ENCODE measurements at places on chromosomes 6 and 20.

DNA sequence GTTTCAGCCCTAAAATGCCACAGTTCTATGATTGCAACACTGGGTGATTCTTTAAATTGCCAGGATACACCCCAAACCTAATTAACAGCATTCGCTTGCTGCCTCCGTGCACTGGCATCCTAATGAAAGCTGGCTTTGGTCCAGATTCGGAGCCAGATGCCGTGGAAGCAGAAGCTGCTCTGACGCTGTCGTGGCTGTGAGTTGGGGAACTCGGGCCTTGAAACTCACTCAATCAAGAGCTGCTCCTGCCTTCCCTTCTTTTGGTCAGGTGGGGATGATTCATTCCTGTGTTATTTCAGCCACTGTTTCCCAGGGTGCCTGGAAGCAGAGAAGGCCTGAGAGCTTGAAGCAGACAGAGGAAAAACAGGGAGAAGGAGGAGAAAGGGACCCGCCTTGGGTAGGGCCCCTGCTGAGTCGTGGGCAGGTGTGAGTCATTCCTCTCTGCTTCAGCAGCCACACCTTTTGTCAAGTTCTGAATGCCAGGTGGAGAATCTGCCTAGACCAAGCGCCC is 36.2 kb upstream of the DSP start:
- no peak for DNase-seq

GRCh38 chr6:165426892-165427291 is 117.5 kb upstream of the C6orf118 start:
- DNase-seq = no peak

- no peak for DNase-seq
These were observed 109.4 kb upstream of the ARMC2 start for GRCh38 chr6:108738684-108739416.

- no peak for DNase-seq
These were observed 2.8 kb downstream of the SERPINB9 start for GRCh38 chr6:2900221-2900807.

DNA sequence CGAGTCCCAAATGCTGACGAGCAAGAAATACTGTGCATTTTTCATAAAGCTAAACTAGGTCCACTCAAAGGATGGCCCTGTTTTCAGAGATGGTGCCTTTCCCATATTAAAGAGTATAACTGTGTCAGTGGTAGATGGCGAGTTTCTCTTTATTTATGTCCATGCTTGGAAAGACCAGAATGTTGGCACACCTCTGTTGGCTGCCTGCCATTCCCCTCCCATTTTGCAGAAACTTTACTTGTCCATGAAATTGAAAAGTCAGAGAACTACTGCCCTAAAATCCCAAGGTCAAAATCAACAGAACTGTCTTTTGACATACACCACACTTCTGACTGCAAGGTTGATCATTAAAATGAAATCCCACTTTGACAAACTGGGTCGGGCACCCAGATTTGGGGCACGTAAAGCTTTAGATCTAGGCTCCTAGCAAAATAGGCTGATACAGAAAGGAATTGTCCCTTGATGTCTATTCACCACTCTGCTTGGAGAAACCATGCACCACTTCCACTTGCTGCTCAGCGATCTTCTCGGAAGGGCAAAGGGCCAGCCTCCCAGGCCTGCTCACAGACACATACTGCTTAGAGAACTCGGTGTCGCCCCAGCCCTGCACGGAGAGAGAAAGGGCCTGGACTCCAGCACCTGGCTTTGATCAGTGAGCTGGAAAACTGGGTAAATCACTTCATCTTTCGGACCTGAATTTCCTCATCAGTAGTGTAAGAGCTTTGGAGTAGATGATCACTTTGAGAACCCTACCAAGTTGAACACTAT is 130.0 kb downstream of the AGPAT4 start:
- no peak for DNase-seq

- DNase-seq = no peak
These were observed 23.9 kb upstream of the C6orf141 start for GRCh38 chr6:49526598-49526997.

- no peak for DNase-seq
These were observed 1.9 kb downstream of the SIRPB2 start for GRCh38 chr20:1489325-1489724.

DNA sequence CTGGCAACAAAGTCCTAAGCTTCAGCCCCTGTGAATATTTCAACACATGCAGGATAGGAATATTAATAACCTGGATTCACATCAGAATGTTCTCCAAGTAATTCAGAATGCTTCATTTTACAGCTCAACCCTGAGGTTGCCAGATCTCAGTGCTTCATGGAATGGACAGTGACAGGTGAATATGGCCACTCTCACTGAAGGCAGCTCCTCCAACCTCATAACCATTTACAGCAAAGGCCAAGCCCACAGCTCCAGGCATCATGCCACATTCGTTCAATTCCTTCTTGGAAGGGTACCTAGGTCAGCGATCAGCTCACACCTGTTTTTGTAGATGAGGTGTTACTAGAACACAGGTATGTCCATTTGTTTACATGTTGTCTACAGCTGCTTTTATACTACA is 17.1 kb downstream of the CLIC5 start:
- DNase-seq = no peak

GRCh38 chr6:135675862-135676261 is 175.6 kb upstream of the PDE7B start:
- DNase-seq = no peak

GRCh38 chr6:106749609-106750008 is 120.2 kb downstream of the QRSL1 start:
- DNase-seq = no peak

GRCh38 chr20:61271312-61272231 is 19.5 kb downstream of the CDH4 start:
- peak; percentile 48 for DNase-seq

DNA sequence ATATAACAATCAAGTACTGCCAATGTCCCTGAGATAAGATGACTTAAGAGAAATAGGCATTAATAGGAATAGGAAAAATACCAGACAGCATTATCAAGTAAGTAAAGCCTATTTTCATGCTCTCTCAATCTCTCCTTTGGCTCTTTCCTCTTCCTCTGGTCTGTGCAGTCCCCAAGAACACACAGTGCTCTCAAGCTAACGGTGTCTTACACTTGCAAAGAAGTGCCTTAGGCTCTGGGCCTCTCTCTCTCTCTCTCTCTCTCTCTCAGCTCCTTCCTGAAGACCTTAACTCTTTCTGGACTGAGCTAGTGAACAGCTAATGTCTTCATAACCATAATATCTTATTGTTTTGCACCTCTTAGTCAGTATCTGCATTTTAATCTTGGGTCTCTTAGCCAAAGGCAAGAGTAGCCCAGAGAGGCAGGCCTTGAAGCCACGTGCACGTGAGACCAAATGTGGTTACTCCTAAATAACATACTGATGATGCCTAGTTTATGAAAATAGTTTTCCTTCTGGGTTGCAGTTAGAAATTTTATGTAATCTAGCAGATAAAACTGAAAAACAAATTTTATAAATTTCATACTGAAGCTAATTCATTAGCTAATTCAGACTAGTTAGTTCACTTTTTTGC is 70.8 kb downstream of the TPD52L1 start:
- DNase-seq = no peak

DNA sequence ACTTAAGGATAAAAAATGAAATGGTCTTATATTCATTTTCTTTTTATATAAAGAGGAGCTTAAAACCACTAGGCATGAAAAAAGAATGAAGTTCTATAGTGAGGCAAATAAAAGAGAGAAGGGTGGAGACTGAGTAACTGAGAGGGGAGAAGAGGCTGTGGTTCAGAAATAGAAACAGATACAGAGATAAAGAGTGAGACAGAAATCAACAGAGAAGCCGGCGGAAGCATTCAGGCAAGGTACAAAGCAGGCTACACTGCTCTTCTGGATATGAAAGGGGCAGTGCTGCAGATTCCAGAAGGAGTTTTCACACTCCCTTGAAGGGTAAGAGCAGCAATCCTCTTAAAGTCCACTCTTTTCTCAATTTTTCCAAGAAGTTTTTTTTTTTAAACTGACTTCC is 29.9 kb downstream of the NFATC2 start:
- no peak for DNase-seq

- no peak for DNase-seq
These were observed 27.6 kb upstream of the LY86 start for GRCh38 chr6:6560909-6561308.

DNA sequence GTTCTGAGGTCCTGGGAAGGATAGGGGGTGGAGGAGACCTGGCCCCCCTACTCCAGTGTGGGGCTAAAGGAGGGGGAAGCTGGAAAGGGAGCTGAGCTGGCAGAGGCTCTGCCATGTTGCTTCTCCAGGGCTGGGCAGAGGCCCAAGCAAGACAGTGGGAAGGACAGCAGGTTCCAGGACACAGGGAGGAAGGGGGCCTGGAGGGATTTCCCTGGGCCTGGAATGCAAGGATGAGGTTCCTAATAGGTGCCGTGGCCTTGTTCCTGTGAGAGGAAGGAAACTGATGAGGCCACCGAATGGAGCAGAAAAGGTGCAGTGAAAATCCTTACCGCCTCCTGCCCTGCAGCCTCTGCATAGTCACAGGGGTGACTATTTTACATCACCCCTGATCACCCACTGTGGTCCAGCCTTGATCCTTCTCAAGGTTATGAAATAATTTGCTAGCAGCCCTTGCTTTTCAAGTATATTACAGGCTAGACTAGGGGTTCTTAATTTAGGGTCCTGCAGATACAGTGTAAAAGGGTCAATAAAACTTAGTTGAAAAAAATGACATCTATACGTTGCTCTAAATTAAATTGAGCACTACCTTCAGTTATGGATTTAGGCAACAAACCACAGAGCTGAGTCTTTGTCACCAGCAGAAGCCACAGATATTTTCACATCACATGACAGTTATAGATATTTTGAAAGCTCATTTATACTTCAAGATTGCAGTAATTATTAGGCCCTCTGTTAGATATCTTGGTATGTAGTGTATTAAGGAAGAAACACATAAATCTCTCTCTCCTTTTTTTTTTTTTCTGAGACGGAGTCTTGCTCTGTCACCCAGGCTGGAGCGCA is 45.7 kb upstream of the RNF24 start:
- no peak for DNase-seq

Measured in C1 segment of cervical spinal cord (tissue), 14 donors.